ENCODE measurements at places on chromosomes 12 and 14.

- DNase-seq, result no peak
These were observed 466 bp downstream of the GPRC5D start for GRCh38 chr12:12951504-12951903.

- DNase-seq, result no peak
These were observed 11.6 kb upstream of the HAL start for GRCh38 chr12:96007729-96008128.

DNA sequence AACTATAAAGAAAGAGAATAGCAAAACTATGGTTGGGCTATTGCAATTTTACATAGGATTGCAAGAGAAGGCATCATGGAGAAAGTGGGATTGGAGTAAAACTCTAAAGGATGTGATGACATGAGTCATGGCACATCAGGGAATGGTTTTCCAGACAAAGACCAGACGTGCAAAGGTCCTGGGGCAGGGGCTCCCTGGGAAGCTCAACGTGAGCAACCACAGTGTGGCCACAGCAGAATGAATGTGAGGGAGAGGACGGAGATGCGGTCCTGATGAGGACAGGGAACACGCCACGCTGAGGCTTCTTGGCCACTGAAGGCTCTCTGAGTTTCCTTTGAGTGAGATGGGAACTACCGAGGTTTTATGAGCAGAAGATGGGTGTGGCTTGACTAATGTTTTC lies 38.2 kb downstream of the FZD10 start:
- DNase-seq, result no peak

- DNase-seq, result no peak
These were observed 42.1 kb upstream of the FZD10 start for GRCh38 chr12:130120012-130120805.

- DNase-seq, result no peak
These were observed 5.1 kb upstream of the SIX1 start for GRCh38 chr14:60654334-60654821.

DNA sequence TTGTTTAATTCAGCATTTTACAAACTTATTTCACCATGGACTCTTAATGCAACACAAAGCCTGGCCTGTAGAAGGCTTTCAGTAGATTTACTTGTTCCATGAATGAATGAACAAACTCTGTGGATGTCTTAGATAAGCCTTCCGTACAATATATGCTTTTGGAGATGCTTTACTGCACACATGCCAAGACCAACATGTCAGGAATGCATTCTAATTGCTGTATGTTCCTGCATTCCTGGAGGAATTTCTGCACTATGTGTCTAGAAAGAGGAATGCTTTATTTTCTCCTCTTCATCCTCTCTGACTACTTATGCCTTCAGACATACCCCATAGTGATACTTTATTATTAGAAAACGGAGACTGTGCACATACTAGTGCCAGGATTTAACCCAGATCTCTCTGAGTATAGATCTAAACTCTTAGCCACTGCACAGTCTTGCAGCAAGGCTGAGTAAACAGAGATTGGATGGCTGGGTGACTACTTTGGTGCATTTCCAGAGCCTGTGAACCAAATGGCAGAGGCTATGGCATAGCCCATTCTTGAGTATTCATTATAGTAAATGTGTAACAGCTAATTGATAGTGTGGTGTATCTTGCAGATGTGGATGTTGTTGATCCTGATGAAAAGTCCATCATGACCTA lies 108.2 kb downstream of the SYNE2 start:
- DNase-seq, result no peak

GRCh38 chr14:51518280-51518679 lies 133.4 kb upstream of the FRMD6 start:
- DNase-seq, result no peak

DNA sequence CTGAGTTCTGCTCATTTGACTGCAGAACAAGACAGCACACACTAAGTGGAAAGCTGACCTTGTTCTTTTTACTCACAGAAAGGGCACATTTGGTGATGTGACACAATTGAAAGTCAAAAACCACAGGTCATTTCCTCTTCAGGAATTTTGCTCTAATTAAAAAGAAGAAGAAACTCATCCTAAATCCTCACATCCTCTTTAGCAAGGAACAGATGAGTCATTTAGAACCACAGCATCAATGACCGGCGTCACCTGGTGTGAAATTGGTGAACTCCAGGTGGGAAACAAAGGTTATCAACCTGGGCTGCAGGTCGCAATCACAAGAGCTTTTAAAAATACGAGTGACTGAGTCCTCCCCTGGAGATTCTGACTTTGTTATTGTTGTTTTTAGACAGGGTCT lies 2.9 kb upstream of the RNU6-8 start:
- no peak for DNase-seq

GRCh38 chr12:3129301-3130056 lies 52.3 kb downstream of the TSPAN9 start:
- no peak for DNase-seq

DNA sequence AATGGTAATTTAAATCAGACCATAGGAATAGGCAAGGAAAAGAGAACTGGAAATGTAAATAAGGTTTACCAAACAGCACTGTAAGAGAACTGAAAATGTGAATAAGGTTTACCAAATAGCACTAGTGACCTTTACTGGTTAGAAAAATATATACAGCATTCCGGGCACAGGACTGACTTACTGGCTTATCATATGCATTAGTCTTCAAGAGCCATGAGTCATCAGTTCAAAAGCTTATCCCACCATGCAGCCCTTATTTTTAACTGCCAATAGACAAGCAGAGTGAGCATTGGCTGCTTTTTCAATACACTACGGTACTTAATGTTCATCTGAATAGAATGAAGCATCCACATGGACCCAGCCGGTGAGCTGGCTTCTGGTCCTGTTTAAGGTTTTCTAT lies 13.0 kb upstream of the NELL2 start:
- no peak for DNase-seq

GRCh38 chr14:20969336-20969735 lies 14.0 kb downstream of the RNASE2 start:
- DNase-seq, result no peak

- no peak for DNase-seq
These were observed 133.1 kb upstream of the NUDT4 start for GRCh38 chr12:93244514-93245077.

- no peak for DNase-seq
These were observed 28.4 kb downstream of the PLEKHG3 start for GRCh38 chr14:64732536-64733120.

- DNase-seq, result no peak
These were observed 15.8 kb downstream of the TSPAN8 start for GRCh38 chr12:71142016-71142415.

DNA sequence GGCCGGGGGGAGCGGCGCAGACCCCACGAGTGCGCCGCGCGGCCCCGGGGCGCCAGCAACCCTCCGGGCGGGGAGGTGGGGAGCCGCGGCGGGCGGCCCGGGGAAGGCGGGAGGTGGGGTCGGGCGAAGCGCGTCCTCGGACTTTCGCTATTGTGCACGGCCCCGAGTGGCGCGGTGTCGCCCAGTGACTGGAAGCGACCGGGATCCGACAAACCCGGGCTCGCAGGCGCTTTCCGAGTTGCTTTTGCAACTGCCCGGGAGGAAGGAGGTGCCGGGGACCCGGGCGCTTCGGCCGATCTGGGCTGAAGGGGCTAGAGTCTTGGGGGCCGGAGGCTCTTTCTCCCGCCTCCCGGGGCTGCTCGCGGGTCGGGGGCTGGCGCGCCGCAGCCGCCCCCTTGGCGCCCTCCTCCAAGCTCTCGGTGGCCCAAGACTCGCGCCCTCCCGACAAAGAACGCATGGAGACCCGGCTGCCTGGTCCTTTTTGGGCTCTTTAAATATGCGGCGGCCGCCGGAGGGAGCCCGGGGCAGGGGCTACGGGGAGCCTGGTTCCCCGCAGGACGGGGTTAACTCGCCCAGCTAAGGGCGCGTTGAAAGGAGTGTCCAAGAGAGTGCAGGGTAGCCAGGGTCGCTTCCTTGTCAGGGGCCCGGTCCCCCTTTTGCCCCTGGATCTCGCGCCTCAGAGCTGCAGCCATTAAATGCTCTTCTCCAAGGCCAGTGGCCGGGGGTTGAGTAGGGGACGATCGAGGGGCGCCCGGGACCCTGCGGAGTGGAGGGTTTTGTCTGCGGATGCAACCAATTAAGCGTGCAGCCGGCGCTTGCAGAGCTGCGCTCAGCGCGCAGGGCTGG lies 1.4 kb downstream of the HMGA2 start:
- no peak for DNase-seq

DNA sequence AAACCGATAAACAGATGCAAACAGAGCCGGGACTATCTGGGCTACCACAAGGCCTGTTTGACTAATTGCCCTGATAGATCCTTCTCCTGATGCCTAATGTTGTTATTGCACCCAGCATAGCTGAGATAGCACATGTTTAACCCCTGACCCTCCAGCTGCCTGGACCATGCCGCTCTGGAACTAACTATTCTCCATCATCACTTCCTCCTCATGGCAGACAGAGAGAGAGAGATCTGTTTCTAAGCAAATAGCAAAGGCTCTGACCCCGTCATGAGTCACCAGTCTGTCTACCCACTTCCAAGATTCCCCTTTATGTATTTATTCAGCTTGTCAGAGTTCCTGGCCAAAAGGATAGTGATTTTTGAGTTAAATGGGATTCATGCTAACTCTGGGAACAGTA lies 58.2 kb upstream of the FLRT2 start:
- DNase-seq, result no peak

GRCh38 chr12:273382-273781 lies 10.7 kb upstream of the SLC6A13 start:
- no peak for DNase-seq

DNA sequence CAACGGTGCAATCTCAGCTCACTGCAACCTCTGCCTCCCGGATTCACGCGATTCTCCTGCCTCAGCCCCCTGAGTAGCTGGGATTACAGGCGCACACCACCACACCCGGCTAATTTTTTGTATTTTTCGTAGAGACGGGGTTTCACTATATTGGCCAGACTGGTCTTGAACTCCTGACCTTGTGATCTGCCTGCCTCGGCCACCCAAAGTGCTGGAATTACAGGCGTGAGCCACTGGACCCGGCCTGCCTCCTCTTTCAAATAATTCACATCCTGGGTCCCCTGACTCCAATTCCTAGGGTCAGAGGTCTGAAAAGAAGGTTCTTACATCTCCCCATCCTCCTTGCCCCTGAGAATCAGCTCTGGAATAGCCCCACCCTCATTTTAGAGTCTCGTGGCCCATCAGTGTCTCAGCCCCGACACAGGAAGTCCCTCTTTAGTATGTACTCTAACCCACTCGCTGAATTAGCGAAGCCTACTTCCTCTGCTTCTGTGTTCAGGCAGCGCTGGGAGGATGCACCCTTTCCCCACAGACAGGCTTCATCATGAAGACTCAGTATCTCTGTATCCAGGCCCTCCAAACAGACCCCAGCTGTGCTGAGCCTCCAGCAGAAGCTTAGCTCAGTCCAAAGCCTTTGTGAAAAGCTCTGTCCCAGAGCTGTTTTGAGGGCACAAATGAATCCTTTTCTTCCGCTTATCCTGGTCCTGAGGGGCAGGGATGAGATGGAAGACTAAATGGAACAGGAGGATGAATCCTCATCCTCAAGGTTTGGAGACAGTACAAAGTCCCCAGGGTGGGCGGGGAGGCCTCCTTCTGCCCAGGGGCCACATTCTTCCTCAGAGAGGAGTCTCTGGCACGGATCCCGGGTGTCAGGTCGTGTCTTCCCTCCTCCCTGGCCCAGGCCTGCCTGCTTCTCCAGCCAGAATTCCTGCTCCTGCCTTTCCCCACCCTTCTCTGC lies 3.5 kb downstream of the LPAR5 start:
- DNase-seq, result peak; percentile 34

DNA sequence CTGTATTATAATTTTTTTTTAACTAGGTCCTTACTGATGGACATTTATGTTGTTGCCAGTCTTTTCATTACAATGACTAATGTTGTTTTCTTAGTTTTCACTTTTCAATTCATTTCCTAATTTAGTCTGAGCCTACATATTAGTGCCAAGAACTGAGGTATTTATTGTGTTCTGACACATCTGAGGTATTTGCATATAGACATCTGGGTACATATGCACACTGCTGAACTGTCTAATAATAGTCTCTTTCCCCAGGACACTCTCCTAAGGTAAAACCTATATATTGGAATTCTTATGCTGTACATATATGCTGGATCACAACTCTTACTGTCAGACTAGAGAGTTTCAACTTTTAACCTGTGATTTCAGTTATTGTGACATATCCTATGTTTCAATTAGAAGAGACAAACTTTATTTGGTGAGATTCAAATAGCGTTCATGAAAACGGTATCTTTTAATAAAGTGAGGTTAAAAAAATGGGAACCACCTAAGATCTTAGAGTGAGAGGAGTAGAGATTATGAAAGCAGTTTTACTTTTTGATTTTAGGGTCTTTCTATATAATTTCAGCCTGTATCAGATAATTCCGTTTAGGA lies 263.2 kb downstream of the RAD51B start:
- DNase-seq, result no peak

DNA sequence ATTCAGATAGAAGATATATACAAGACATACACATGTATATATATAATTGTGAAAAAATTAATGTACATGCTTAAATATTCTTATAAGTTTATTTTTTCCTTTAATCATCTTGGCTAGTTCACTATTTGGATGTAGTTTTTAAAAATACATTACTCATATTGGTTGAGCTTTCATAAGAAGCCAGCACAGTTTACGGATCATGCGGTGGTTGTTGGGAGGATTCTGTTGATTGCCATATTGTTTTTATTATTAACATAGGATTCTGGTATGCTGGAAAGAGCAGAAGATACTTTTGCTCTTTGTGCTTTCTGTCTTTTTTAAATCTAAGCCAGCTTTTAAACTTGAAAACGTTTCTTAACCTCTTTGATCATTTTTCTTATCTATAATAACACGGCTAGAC lies 163.4 kb downstream of the OTOGL start:
- no peak for DNase-seq

- no peak for DNase-seq
These were observed 497.7 kb downstream of the FUT8 start for GRCh38 chr14:65910108-65910786.

GRCh38 chr12:42382013-42382696 lies 56.2 kb downstream of the PPHLN1 start:
- DNase-seq, result no peak

GRCh38 chr12:52524898-52525591 lies 4.9 kb upstream of the KRT5 start:
- no peak for DNase-seq

- DNase-seq, result no peak
These were observed 16.2 kb downstream of the ABHD4 start for GRCh38 chr14:22614240-22614799.

DNA sequence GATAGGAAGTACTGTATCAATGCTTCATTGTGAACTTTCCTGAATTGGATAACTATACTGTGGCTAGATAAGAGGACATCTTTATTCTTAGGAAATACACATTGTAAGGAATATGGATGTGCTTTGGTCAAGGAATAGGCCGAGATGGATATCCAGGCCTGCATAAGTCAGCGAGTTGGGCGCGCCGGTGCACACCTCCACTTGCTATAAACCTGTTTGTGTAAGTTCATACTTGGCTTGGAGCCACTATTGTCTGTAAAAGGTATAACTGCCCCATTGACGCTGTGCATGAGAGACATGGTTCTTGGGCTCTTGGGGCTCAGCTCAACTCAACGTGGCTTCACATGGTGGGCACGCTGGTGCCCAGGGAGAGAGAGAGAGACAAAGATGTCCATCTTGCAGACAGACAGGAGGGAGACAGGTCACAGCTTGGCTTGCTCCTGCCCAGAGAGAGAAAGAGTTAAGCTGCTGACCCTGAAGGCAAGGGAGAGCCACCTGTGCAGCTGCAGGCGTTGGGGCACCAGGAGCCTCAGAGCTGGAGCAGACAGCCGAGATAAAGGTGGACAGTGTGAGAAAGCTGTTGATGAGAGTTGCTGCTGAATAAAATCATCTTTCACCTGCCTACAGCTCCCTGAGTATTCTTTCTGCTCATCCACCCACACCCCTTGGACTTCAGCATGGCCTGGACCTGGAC lies 34.1 kb upstream of the COCH start:
- no peak for DNase-seq

Measured in activated CD4-positive, alpha-beta T cell treated with anti-CD3 and anti-CD28 coated beads, Interleukin-2, amount 50 U/mL, for 4 hours (primary cell).